ENCODE measurements at places on chromosomes 2 and 18.

DNA sequence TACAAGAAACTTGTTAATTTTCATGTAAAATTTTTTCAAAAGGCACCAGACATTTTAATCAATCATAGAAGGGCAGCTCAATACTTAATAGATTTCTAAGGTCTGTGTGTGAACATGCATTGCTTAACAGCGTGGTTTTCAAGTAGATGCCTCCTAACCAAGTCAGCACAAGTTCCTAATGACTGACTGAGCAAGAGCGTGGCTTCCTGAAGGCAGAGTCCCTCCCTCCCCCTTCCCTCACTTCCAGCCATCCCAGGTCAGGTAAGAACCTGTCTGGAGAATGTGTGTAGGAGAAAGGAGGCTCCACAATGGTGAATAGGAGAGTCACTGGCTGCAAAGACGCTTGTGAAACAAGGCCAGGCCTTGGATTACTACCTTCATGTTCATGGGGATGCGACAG lies 33.5 kb upstream of the DAPL1 start:
- DNase-seq = no peak

DNA sequence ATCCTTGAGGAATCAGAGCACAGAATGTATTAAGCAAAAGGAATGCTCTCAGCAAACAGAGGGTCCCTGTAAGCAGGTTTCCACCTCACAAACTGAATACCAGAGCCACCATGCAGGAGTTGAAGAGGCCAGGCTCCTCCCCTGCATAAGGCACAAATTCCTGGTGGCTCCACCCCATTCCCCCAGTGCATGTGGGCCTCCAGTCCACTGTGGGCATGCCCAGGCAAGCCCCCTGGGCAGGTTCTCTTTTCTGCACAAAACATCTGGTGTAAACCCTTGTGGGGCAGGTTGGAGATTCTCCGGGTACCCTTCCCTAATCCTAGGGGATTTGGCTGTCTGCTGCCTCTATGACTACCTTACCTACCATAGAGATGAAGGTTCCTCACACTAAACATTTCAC lies 166.5 kb downstream of the PTPRM start:
- DNase-seq = no peak

- no peak for DNase-seq
Observed at GRCh38 chr2:129331638-129332037, 647.8 kb upstream of the RAB6C start.

GRCh38 chr2:39603436-39603835 lies 62.3 kb upstream of the TMEM178A start:
- no peak for DNase-seq

- DNase-seq = no peak
Observed at GRCh38 chr2:202043475-202043874, 9.8 kb downstream of the FZD7 start.

GRCh38 chr18:64137914-64138313 lies 11.0 kb downstream of the LINC00305 start:
- no peak for DNase-seq

DNA sequence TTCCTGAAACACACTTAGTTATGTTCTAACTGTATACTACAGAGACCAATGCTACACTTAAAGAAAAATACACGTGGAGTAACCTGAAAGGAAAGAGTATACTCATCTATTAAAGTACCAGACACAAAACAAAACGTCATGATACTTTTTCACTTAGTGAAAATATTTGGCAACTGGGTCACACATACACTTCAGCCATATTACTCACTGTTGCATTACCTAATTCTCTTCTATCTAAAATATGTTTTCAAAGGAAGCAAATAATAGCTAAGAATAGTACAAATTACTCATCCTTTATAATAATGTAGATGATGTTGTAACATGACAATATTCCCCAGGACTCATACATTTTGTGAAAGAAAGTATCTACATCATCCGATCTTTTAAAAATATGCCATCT lies 76.5 kb upstream of the EPB41L3 start:
- no peak for DNase-seq

DNA sequence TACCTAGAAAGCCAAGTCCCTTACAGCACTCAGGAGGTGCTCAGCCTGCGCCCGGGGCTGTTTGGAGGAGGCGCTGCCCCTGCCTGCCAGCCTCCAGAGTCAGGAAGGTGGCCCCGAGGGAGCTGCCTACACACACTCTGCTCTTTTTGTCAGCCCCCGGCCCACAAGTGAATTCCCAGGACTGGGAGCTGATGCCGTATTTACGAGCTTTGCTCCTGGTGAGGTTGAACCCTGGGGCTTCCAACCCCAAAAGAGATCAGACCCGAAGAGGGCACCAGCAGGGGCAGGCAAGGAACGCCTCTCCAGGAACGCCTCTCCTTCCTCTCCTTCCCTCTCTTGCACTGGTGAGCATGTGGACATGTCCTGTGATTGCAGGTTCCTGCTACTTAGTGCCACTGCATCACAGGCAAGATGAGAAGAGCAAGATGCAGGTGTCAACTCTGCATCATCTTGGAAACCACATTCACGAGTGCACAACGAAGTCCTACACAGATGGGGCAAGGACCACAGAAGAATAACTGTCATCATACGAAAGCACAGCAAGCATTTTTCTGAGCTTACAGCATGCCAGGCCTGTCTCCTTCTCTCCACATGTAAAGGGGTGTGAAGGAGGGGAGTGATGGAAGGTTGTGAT lies 126.7 kb downstream of the NDUFA10 start:
- no peak for DNase-seq

DNA sequence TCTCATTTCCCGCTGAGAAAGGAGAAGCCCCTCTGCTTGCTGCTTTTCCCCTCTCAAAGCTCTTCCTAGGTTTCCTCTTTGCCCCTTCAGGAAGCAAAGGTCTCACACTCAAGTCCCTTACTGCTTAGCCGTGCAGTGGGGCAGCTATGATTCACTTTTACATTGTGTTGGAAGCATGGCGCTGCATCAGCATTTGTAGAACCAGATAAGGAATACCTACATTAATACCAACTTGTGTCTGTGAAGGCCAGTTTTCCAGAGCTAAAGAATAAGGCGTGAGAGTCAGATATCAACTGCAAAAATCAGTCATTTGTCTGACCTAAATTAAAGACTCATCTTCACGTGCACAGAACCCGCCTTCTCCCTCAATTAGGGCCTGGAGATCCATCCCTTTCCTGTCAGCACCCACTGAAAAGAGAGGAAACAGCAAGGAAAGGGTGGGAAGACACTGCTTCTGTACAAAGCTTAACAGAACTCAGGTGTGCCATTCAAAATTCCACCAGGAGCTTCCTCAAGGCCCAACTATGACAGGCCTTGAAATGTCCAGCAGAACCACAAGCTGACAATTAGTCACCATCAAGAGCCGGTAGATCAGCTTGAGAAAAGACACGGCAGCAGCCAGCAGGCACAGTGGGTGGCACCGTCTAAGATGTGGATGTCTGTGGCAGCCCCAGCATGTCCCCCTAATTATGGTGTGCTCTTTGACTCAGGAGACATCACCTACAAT lies 16.1 kb upstream of the XDH start:
- DNase-seq = no peak

DNA sequence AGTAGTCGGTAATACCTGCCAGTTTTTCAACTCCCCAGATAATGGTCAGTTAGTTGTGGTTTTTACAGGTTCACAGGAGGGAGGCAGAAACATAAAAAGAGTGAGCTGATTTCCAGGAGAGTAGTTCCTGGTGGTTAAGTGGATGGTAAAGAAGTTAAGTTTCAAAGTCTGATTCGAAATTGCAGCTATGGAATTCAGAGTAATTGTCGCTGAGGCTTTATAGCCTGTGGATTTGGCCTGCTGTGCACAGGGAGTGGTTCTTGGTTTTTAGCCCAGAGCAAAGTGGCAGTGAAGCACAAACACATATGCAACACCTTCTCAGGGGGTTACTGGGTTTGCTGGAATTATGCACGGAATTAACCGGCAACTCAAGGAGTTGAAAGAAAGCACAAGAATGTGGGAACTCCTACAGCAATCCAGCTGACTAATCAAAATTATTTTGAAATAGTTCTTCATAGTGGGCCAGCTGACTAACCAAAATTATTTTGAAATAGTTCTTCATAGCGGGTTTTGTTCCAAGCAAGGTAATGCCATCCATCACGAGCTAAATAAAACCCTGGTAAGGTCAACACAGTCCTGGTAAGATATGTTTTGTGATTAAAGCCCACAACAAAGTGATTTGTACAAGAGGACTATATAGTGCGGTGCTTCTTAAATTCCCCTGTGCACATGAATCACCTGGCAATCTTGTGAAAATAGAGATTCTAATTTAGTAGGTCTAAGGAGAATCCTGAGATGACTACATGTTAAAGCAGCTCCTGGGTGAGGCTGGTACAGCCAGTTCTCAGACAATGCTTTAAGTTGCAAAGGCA lies 94.4 kb downstream of the SGPP2 start:
- DNase-seq = no peak

GRCh38 chr2:68835621-68836020 lies 35.6 kb downstream of the BMP10 start:
- DNase-seq = no peak

GRCh38 chr2:100891906-100892642 lies 72.1 kb downstream of the NPAS2 start:
- DNase-seq = no peak

GRCh38 chr2:30974092-30974491 lies 164.1 kb downstream of the GALNT14 start:
- no peak for DNase-seq

DNA sequence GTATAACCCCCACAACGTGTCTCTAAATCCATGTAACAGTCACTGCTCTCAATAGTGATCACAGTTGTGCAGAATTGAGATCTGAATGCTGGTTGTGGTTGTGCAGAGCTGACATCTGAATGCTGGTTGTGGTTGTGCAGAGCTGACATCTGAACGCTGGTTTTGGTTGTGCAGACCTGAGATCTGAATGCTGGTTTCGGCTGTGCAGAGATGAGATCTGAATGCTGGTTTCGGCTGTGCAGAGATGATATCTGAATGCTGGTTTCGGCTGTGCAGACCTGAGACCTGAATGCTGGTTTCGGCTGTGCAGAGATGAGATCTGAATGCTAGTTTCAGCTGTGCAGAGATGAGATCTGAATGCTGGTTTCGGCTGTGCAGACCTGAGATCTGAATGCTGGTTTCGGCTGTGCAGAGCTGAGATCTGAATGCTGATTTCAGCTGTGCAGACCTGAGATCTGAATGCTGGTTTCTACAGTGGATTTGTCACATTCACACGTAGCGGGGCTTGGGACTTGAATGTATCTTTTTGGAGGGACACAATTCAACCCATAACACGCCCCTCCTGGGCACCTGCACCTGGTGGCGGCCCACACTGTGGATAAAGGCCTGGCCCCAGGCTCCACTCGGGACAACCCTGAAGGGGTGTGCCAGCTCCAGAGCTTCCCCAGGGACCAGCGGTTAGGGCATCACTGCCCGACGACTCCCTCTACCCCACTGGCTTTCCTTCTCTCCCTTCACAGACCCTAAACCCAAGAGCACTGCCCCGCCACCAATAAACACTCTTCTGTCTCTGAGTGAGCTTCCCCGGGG lies 51.1 kb upstream of the SLC66A3 start:
- DNase-seq = no peak

All from hypothalamus (tissue), 51 donors.